ENCODE measurements at places on chromosomes 6 and 20.

DNA sequence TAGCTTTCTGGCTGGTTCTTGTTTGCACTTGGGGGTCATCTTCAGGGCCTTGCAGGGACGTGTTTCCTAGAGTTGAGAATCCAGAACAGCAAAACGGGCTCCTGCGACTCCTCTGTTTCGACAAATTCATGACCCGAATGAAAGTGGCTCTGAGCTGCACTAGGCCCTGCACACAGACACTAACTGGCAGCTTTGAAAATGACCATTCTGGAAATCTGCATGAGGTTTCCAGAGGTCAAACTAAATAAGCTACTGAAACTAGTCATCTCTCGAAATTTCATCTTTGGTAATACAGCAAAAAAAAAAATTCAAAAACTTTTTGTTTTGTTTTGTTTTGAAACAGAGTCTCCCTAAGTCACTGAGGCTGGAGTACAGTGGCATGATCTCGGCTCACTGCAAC, 15.5 kb upstream of the BMP7 start:
- peaks cover 13% of the 10 kb centered on the region for H3K27me3 ChIP-seq
- H3K4me3 ChIP-seq: no peak overlapping the region
- H3K27ac ChIP-seq: no peak overlapping the region
- no peaks in the 10 kb centered on the region for H3K36me3 ChIP-seq

DNA sequence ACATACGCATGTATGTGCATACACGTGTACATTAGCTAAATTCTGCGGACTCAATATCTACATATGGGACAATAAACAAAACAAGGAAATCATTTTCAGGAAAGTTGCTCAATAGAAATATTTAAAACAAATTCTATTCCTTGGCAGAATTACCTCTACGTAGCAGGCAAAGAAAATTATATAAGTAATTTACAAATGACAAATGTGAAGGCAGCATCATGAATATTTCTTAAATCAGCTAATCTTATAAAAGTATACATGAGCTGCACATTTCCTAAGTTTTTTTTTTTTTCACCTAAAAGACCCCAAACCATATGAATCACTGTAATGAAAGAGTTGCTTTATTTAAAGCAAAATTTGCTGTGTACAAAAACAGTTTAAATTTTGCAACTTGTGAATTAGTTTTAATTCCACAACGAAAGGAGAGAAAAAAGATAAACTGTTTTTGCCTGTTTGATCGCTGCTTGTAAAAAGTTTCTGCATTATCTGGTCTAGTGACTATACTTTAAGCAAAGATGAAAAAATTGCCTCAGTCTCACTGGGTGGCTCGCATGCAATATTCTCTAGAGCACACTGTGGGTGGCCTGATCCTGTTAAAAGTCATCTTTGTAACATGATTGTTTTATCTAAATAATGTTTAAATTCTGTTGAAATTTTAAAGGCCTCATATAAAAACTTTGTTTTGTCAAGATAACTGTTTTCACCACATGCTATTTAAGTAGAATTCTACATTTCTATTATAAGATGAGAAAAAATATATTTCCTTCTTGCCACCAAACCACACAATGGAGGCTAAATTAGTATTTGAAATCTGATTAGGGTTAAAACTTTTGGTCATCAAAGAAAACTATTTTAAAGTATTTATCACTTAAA, 57.1 kb downstream of the HUS1B start:
- no peaks in the 10 kb centered on the region for H3K27me3 ChIP-seq
- H3K4me3 ChIP-seq: no peak overlapping the region
- no peak overlapping the region for H3K27ac ChIP-seq
- no peaks in the 10 kb centered on the region for H3K4me1 ChIP-seq
- DNase-seq: no peak

GRCh38 chr6:163092876-163093275, 321.6 kb upstream of the QKI start:
- H3K27me3 ChIP-seq: no peaks in the 10 kb centered on the region
- no peak overlapping the region for H3K27ac ChIP-seq
- no peaks in the 10 kb centered on the region for H3K36me3 ChIP-seq
- no peaks in the 10 kb centered on the region for H3K4me1 ChIP-seq

DNA sequence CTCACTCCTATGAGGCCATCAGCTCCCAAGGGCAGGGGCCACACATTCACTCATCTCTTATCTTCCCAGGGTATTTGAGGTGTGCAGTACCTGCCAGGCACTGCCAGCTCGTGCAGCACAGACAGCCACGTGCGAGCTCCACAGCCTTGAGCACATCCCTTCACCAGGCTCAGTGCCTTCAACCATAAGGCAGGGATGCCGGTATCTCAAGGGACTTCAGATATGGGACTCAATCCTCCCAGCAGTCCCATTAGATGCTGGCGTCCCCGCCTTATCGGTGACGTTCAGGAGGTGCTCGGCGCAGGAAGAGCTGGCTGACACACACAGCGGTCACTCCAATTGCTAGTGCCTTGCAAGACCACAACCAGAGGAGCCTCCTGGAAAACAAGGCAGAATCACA, 47.0 kb downstream of the EZR start:
- no peak overlapping the region for H3K4me3 ChIP-seq
- no peak overlapping the region for H3K27ac ChIP-seq
- no peaks in the 10 kb centered on the region for H3K4me1 ChIP-seq
- peaks cover 67% of the 10 kb centered on the region for H3K36me3 ChIP-seq
- H3K27me3 ChIP-seq: no peaks in the 10 kb centered on the region

DNA sequence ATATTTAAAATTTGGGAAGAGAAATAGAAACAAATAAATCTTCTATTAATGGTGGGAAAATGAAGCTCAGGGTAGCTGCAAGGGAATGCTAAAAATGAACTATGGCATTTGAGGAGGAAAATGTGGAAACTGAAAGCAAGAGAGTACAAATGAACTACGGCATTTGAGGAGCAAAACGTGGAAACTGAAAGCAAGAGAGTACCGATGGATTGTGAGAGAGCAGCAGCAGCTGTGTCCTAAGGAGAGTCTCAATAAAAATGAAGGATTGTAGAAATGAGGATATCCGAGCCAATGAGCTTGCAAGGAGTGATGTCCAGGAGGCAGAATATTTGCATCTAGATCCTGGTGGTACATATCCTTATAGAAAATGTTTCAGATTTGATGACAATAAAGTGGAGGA, 547.1 kb upstream of the ZNF337 start:
- H3K36me3 ChIP-seq: no peaks in the 10 kb centered on the region
- H3K4me3 ChIP-seq: no peak overlapping the region
- H3K4me1 ChIP-seq: no peaks in the 10 kb centered on the region
- DNase-seq: no peak
- H3K27me3 ChIP-seq: no peaks in the 10 kb centered on the region
- no peak overlapping the region for H3K27ac ChIP-seq

All from IMR-90 (cell line).